ENCODE measurements at places on chromosomes 1 and 21. TPM values are rescaled to one million over a fixed set of nuclear protein-coding genes. Genes with fewer than 3 reads are reported as not detected.

C1orf210 gene
- total RNA-seq, result not detected

PTPRF gene
- 0.10 TPM for total RNA-seq

FCAMR gene
- not detected for total RNA-seq

INAVA gene
- total RNA-seq, result 0.44 TPM

DOCK7 gene
- total RNA-seq, result 18.0 TPM

NBPF6 gene
- total RNA-seq, result not detected

LMX1A gene
- total RNA-seq, result not detected

LAD1 gene
- total RNA-seq, result 0.10 TPM

ATAD3A gene
- 26.1 TPM for total RNA-seq

DNASE2B gene
- not detected for total RNA-seq

SLC5A9 gene
- total RNA-seq, result not detected

ZNF695 gene
- total RNA-seq, result 0.83 TPM

CDC20 gene
- 3.2 TPM for total RNA-seq

FMN2 gene
- not detected for total RNA-seq

RHD gene
- not detected for total RNA-seq

CA6 gene
- total RNA-seq, result not detected

KPRP gene
- total RNA-seq, result not detected

PTPRU gene
- 0.24 TPM for total RNA-seq

CSRP1 gene
- total RNA-seq, result 29.5 TPM

PROX1 gene
- total RNA-seq, result 1.00 TPM

OR10J1 gene
- not detected for total RNA-seq

A3GALT2 gene
- not detected for total RNA-seq

FNDC10 gene
- total RNA-seq, result 0.46 TPM

ERG gene
- total RNA-seq, result not detected

FAM163A gene
- not detected for total RNA-seq

NR0B2 gene
- not detected for total RNA-seq

NEGR1 gene
- not detected for total RNA-seq

IGSF9 gene
- total RNA-seq, result not detected

MARCKSL1 gene
- total RNA-seq, result 132 TPM

CD1D gene
- total RNA-seq, result 5.0 TPM

LCE3D gene
- total RNA-seq, result not detected

KRTAP12-2 gene
- not detected for total RNA-seq

CDA gene
- total RNA-seq, result not detected

TRPM2 gene
- total RNA-seq, result 2.4 TPM

PERM1 gene
- not detected for total RNA-seq

TPRG1L gene
- total RNA-seq, result 27.0 TPM

RAP1GAP gene
- total RNA-seq, result 0.54 TPM

PPIAL4G gene
- 0.42 TPM for total RNA-seq

CLDN17 gene
- not detected for total RNA-seq

PPM1J gene
- 0.75 TPM for total RNA-seq

STIL gene
- 2.6 TPM for total RNA-seq

TESK2 gene
- 11.7 TPM for total RNA-seq

APCS gene
- not detected for total RNA-seq
